ENCODE measurements at places on chromosomes 3 and 15. TPM values are rescaled to one million over a fixed set of nuclear protein-coding genes. Genes with fewer than 3 reads are reported as not detected.

ATR gene
- 42.4 TPM for total RNA-seq

COL6A6 gene
- total RNA-seq, result not detected

CCR8 gene
- not detected for total RNA-seq

PTPRG gene
- total RNA-seq, result 0.06 TPM

HRG gene
- total RNA-seq, result not detected

DNA sequence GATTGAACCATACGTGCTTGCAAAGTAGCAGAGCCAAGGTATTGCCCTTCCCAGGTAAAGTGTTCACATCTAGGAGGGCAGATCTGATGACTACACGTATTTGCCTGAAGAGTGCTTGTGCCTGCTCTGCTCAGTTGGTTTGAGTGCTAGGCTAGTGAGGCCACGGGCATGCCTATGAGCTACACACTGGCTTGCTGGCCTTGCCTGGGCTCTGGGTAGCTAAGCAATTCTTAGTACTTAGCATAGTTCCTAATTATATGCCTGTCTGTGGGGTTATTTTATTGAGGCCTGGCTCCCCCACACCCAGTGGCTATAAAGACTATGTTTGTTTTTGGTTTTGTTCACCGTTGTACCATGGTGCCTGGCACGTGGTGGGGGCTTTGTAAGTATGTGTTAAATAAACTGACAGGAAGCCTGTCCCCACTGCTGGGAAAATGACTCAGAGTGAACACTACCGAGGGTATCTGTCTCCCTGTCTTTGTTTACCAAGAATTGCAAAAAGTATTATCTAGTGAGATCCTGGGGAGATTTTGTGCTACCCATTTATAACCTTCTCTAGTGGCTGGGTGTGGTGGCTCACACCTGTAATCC, 72.1 kb upstream of the ETV5 start:
- DNase-seq, result no peak
- H3K4me3 ChIP-seq, result no peak overlapping the region
- H3K27ac ChIP-seq, result no peak overlapping the region
- H3K27me3 ChIP-seq, result no peaks in the 10 kb centered on the region
- peaks cover 12% of the 10 kb centered on the region for H3K4me1 ChIP-seq

DNA sequence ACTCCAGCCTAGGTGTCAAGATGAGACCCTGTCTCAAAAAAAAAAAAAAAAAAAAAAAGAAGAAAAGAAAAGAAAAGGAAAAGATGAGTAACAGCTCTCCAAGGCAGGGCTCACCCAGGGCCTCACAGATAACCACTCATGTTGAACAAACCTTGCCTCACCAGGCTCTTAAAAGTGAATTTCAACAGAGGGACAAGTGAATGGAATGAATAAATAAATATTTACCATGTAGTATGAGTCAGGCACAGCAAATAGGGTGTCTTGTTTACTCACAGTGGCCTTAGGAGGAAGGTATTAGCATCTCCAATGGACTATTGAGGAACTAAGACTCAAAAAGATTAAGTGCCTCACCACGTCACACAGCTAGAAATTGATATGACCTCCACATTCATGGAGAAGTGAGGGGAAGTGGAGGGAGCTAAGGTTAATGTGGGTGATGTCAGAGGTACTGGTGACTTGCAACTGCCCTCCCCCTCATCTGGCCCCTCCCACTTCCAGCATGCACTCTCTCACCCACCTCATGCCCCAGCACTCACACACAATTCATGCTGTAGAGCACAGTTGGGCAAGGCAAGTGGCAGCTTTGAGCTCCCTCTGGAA, 255.5 kb downstream of the UACA start:
- H3K27ac ChIP-seq, result no peak overlapping the region
- peaks cover 59% of the 10 kb centered on the region for H3K4me1 ChIP-seq
- DNase-seq, result no peak
- H3K36me3 ChIP-seq, result peaks cover 29% of the 10 kb centered on the region

- H3K4me3 ChIP-seq, result peak overlapping the region; percentile 22
- peak; percentile 35 for DNase-seq
- H3K27ac ChIP-seq, result no peak overlapping the region
- H3K36me3 ChIP-seq, result peaks cover 7% of the 10 kb centered on the region
Measured at GRCh38 chr3:133487920-133488540, 85.5 kb upstream of the CDV3 start.

DNA sequence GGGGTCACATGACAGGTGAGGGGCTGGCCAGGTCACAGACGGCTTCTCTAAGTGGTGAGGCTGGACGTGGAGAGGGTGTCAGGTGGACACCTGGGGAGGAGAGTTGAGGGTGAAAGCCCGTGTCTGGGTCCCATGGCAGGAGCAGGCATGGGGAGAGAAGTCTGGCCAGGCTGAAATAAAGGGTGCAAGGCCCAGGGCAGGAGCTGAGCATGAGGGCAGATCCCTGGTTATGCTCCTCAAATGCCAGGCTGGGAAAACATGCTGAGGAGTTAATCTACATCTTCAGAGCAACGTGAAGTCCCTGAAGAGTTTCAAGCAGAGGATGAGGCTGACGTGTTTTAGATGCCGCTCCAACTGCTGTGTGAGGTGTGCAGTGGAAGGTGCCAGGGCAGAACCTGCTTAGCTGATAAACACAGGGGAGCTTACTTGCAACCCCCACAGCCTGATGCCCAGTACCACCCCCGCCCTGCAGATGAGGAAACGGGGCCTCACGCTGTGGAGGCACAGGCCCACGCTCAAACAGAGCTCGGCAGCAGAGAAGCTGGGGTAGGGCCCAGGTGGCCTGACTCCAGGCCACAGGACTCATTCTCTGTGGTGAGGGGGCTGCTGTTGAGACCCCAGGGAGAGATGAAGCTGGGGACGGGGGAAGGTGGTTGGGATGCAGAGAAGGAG, 40.5 kb downstream of the HCN4 start:
- peaks cover 4% of the 10 kb centered on the region for H3K4me1 ChIP-seq
- H3K27ac ChIP-seq, result no peak overlapping the region
- H3K4me3 ChIP-seq, result no peak overlapping the region
- DNase-seq, result no peak

DNA sequence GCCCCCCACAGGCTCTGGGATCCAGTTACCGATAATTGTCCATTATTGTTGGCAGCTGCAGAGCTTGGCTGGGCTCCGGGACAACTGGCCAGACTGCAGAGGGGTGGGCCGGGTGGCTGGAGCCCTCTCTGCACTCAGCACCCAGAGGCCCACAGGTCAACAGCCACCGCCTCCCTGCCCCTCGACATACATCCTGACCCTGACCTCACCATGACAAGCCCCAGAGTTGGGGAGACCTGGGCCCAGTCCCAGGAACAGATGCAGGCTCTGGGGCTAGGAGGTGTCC, 22.4 kb downstream of the PTH1R start:
- H3K4me1 ChIP-seq, result no peaks in the 10 kb centered on the region
- no peak overlapping the region for H3K4me3 ChIP-seq

- no peak overlapping the region for H3K27ac ChIP-seq
- no peak overlapping the region for H3K4me3 ChIP-seq
Measured at GRCh38 chr3:193970773-193971206, 165.2 kb upstream of the HES1 start.

DNA sequence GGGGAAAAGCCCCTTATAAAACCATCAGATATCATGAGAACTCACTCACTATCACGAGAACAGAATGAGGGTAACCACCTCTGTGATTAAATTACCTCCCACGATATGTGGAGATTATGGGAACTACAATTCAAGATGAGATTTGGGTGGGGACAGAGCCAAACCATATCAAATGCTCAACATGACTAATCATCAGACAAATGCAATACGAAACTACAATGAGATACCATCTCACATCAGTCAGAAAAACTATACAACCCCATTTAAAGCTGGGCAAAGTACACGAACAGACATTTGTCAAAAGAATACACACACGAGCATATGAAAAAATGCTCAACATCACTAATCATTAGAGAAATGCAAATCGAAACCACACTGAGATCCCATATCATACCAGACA, 67.7 kb downstream of the SCAPER start:
- H3K27me3 ChIP-seq, result no peaks in the 10 kb centered on the region
- peaks cover 58% of the 10 kb centered on the region for H3K36me3 ChIP-seq
- no peak overlapping the region for H3K4me3 ChIP-seq
- DNase-seq, result no peak
- H3K27ac ChIP-seq, result no peak overlapping the region

Measured in activated naive CD8-positive, alpha-beta T cell treated with anti-CD3 and anti-CD28 coated beads for 36 hours (primary cell).